ENCODE measurements at places on chromosomes 16 and 17. TPM values are rescaled to one million over a fixed set of nuclear protein-coding genes. Genes with fewer than 3 reads are reported as not detected.

DNA sequence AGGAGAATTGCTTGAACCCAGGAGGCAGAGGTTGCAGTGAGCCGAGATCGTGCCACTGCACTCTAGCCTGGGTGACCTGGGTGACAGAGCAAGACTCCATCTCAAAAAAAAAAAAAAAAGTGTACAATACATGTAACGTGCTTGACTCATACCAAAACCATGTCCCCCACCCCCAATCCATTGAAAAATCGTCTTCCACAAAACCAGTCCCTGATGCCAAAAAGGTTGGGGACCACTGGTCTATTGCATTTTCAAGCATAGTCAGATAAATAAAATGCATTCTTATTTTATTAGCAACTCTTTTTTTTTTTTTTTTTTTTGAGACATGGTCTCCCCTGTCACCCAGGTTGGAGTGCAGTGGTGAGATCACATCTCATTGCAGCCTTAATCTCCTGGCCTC, 52.1 kb downstream of the COPRS start:
- no peak for DNase-seq

Gene TMIGD1
- total RNA-seq = not detected

Gene LPO
- total RNA-seq = not detected

DNA sequence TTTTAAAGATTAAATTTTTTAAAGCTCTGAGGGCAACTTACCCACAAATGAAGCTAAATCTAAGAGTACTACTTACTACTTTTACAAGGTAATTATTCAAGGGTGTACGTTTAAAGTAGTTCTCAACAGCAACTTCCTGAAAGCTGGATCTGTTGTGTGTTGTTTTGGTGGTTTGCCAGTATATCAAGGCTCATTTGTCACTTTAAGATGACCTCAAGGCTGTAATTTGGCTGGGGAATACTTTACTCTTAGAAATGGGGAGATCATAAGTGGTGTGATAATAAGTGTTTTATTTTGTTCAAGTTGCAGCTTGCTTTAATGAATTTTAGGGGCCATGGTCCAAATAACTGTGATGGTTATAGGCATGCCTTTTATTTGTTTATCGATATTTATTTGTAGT, 30.4 kb downstream of the AP2B1 start:
- no peak for DNase-seq

Gene NUPR1
- total RNA-seq = 92.6 TPM

Gene PLEKHG4
- 0.20 TPM for total RNA-seq
